ENCODE measurements at places on chromosomes 7 and 10. TPM values are rescaled to one million over a fixed set of nuclear protein-coding genes. Genes with fewer than 3 reads are reported as not detected.

GRCh38 chr7:1103789-1104515 is 16.0 kb downstream of the GPER1 start:
- DNase-seq: no peak

- DNase-seq: no peak
Measured at GRCh38 chr10:88127269-88127668, 263.8 kb downstream of the PTEN start.

The CCDC6 gene
- polyA plus RNA-seq: 10.8 TPM

The C10orf95 gene
- polyA plus RNA-seq: 0.05 TPM

DNA sequence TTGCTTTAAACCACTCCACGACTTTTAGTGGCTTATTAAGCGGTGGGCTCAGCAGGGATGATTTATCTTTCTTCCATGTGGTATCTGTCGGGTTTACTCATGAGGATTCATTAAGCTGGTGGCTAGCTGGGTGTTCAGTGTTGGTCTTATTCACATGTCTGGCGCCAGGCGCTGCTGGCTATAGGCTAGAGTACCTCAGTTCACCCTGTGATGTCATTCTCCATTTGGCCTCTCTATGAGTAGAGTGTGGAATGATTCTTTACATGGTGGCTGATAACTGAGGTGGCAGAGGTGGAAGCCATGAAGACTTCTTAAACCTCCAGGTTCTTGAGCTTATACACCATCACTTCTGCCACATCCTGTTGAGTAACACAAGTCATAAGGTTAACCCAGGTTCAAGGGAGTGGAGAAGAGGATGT is 115.4 kb downstream of the MLLT10 start:
- no peak for DNase-seq

All from SK-N-SH (cell line).